Cortex of kidney (tissue), 1 donor: ENCODE measurements at places on chromosomes 6 and 20.

DNA sequence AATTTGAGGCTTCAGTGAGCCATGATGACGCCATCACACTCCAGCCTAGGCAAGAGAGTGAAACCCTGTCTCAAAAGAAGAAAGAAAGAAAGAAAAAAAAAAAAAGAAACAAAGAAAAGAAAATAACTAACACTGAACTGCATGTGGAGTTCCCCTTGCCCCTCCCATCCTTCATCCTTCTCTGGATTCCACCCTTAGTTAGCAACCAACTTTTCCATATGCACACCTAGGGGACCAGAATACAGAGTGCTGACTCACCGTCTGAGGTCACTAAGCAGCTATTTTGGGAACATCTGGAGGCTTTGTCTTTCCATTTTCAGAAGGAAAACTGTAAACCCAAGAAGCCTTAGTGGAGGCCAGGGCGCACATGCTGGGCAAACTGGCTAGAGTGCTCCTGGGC lies 257.4 kb downstream of the MAFB start:
- DNase-seq, result no peak

DNA sequence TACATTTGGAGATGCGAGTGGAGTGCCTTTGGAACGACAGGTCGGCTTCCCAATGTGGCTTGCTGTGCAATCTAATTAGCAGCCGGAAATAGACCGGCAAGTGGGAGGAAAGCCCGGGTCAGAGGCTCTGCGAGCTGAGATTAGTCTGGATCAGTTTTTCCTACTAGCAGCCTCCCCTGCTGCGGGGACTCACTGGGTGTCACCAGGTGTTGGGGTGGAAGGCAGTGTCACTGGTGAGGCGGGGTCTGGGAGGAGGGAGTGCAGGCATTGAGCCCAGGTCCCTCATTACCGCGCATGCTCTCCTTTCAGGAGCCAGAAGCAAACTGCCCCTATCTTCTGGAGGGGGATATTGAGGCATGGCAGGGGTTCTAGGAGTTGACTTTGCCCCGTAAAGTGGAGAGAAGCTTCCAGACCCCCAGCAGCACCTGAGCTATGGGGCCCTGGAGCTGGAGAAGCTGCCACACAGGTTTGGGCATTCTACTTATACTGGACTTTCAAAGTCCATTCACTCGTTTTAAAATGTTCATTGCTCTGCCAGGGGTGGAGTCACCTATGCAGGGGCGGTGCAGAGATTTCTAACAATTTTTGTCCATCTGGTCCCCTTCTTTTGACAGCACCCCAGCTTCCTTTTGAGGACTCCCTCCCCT lies 11.0 kb downstream of the SULF2 start:
- no peak for DNase-seq

GRCh38 chr20:23626040-23626620 lies 11.6 kb downstream of the CST3 start:
- no peak for DNase-seq

DNA sequence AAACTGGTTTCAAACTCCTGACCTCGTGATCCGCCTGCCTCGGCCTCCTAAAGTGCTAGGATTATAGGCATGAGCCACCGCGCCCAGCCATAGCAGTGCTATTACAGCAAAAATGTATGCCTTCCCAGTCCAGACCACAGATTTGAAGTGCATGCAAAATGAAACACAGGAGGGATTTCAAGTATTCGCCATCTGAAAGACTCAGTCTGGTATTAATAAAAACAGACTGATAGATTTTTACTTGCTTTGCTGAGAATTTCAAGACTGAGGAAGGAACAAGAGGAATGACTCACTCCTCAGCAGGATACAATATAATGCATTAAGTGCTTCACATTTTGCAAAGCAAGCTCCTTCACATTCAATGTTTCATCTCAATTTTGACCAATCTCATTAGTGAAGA lies 134.9 kb downstream of the TMEM200A start:
- DNase-seq, result no peak

DNA sequence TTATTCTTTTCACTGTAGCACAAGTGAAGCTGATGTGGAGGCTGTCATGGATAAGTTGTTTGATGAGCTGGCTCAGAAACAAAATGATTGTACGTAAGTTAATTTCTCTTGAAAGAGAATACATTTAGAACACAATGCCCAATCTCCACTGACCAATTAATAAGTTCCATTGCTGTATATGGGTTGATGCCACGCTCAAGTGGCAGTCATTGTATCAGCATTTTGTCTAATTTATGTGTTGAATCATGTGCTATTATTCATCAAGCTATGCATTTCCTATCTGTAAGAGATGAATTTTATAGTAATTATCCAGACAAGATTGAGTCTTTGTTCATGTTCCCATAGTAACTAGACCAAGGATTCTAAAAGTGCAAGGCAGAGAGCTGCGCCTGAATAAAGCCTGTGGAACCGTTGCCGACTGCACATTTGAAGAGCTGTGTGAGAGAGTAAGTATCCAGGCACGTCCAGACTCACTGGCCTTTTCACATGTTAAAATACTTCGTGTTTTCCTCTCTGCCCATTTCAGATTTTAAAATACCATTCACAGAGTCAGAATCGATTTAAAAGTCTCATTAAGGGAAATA lies 83.8 kb upstream of the FOXO3 start:
- no peak for DNase-seq

DNA sequence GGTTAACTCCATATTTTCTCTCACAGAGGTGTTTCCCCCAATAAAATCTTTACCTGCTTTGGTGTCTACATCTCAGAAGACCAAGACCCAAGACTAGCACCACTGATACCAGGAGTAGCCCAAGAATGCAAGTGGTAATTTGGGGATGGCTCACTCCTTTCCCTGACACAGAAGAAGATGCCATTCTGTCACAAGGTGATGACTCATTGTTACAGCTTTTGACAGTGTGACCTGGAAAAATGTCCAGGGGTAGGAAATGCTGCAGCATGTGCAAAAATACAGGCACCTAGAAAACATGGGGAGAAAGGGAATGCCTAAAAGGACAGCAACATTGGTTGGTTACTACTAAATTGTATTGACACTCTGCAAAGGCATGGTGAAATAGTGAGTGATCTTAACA lies 254.0 kb upstream of the GJE1 start:
- no peak for DNase-seq

- no peak for DNase-seq
Observed at GRCh38 chr6:6788394-6789032, 200.0 kb downstream of the LY86 start.

DNA sequence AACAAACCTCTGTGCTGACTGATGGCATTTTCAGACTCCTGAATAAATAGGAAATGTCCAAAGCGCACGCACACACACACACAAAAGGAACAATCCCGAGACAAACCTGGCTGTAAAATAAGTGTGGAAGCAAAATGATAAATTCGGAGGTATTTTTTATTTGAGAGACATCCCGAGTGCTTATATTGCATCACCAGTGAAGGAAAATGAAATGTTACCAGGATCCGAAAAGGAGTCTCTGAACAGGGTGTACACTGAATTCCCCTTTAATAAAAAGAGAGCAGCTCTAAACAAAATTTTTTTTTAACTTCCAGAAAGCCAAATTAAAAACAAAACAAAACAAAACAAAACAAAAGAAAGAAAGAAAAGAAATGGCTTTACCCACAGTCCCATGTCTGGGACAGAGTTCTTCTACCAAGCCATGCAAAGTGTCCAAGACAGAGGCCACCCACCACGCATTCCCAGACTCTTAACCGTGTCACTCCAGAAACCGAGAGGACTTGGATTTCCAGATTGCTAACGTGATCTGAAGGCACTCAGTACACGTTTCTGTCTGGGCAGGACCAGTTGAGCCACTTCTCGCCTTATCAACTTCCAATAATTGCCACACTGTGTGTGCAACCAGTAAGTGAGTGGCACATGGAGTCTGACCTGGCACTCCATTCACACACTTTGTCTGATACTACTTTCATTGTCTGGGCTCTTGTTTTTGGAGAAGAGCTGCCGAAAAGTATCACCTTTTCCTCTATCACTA lies 817 bp downstream of the ME1 start:
- DNase-seq, result no peak

DNA sequence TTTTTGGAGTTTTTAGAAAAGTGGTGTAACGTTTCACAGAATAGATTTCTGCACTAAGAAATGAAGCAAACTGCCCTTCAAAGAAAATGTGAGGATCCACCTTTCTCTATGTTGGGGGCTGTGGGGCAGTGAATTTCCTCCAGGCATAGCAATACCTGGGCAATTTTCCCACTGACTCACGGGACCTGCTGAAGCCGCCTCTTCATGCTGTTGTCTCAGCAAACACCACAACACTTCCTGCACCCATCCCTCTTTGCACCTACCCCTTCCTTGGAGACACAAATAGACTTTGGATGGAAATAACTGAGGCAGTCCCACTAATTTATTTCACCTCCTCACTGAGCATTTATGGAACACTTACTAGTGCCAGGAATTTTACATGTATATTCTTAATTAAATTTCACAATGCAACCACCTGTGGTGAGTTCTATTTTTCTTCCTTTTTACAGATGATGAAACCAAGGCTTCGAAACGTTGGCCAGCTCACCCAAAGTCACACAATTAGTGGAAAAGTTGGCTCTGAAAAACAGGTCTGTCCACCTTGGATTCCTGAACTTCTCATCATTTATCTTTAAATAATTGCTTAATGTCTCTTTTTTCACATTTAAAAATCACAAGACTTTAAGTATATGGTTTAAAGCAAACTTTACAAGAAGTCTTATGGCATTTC lies 17.2 kb upstream of the ADGRF1 start:
- no peak for DNase-seq
